Activated T-helper 1 cell treated with anti-CD3 and anti-CD28 coated beads, Interleukin-2, amount 50 U/mL, for 16 hours (primary cell): ENCODE measurements at places on chromosomes 1 and 21.

- DNase-seq: no peak
Measured at GRCh38 chr1:202569393-202570322, 140.6 kb downstream of the SYT2 start.

DNA sequence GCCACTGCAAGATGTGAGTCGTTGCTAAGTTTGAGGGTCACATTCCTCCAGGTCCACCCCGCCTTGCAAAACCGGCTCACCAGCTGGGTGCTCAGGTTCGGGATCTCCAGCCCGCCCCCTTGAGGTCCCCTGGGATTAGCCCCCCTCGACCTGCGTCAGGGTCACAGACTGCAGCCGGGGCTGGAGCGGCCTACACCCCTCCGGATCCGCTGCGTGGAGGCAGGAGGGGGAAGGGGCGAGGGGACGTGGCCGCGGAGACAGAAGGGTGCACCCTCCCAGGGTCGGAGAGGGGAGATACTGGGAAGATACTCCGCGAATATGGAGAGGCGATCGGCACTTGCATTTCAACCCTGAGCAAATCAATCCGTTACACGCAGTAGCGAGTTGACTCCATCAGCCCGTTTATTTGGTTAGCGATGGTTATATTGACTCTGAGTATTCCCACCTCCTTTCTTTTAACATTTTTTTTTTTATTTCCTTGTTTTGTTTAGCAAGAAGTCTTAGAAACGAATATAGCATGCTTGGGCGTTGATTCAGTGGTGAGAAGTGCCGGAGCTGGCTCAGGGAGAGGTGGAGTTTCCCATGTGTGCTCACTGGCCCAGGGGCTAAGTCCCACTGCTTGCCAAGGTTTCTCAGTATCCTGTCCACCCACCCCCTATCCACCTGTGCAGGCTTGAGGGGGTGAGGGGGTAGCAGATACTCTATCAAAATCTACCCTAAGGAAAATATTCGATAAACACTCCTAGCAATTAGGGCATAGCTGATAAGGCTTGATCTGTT, 997 bp downstream of the IFNAR2 start:
- DNase-seq: peak; percentile 25

GRCh38 chr1:4089421-4090175, 189.5 kb upstream of the C1orf174 start:
- no peak for DNase-seq

GRCh38 chr1:181538836-181539235, 55.5 kb downstream of the CACNA1E start:
- no peak for DNase-seq

- no peak for DNase-seq
Measured at GRCh38 chr1:88801575-88802208, 89.7 kb downstream of the GTF2B start.

DNA sequence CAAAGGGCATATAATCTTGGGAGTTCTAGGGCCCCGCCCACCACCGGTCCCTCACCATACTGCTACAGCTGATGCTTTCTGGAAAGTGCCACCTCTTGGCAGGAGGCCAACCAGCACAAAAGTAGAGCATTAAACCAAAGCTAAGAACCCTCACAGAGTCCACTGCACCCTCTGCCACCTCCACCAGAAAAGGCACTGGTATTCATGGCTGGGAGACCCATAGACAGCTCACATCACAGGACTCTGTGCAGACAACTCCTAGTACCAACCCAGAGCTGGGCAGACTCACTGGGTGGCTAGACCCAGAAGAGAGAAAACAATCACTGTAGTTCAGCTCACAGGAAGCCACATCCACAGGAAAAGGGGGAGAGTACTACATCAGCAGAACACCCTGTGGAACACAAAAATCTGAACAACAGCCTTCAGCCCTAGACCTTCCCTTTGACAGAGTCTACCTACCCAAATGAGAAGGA, 10.8 kb downstream of the THEM4 start:
- peak; percentile 20 for DNase-seq

DNA sequence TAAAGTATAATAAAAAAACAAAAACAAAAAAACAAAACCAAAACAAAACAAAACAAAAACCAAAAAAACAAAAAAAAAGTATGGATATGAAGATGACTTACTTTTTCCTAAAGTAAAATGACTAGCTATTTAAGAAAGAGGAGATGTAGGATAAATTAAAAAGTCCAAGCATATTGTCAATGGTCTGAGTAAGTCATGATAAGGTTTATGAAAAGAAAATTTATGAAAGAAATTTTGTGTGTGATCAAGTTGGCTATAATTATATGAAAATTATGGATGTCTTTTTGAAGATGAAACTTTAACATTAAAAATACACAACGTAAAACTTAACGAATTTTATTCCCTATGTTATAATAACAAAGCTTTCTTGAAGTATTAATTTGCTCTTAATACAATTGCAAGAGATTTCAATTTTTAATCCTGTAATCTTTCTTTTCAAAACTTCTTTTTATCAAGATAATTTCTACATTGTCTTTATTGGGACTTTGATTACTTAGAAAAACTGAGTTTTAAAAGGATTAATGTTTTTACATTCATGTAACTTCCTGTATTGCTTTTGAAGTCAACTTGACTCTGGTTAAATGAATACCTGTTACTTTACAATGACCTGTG, 200.9 kb upstream of the IVNS1ABP start:
- DNase-seq: no peak

DNA sequence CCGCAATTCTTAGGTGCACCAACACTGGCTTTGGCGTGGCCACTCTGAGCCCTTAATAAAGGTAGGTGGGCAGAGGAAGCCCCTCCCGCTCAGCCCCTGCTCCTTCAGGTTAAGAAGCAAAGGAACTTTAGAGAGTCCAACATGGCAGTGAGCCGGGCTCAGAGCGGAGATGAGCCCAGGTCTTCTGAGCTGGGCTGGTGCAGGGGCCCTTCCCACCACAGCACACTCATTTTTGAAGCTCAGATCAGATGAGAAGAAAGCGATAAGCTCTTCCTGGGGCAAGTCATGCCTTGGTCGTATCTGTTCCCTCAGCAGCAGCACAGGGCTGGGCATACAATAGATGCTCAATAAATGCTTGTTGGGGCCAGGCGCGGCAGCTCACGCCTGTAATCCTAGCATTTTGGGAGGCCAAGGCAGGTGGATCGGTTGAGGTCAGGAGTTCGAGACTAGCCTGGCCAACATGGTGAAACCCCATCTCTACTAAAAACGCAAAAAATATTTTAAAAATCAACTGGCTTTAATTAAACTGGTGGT, 51.1 kb upstream of the TARDBP start:
- DNase-seq: no peak

DNA sequence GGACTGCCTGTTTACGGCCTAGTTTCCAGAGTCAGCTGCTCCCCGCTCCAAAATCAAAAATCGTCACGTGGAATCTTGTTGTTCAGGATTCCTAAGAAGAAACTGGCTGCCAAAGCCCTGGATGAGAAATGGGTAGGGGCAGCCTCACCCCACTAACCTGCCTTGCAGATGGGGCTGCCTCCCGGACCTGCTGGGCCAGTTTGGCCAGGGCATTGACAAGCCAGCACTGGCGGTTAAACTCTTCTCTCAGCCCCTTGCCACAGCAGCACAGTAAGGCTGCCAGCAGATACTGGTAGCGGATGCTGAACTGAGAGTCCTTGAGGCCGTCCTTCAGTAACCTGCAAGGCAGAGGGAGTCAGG, 31.6 kb upstream of the PPP1R15B start:
- no peak for DNase-seq

DNA sequence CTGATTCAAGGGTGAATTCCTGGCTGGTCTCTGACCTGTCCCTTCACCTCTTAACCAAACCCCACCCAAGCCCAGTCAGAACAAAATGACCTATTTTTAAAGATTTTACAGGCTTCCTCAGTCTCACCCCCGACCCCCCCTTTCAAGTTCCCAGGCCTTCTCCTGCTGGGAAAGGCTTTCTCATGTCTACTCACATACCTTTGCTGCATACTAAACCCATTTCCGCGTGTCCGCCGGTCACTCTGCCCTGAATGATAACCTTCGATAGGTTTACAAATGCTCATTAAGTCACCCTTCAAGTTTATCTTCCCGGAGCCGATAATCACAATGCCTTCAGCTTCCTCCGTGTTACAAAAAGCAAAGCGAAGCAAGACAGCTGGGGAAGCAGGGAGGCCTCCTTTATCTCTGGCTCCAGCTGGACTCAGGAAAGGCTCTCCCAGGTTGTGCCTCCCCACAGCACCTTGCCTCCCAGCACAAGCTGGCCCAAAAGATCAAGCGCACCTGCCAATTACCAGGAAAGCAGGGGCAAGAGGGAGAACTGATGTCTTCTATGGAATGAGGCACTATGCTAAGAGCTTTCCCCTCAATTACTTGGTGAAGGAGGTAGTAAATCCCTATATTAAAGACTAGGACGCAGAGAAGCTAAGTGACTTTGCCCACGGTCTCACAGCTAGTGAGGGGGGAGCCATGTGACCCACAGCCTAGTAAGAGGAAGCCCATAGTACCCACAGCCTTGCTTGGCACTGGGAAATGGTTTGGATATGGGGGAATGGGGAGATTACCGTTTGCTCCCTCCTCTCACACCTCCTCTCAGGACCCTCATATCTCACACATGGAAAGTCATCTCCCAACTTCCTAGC, 15.9 kb downstream of the SMIM12 start:
- DNase-seq: no peak

- DNase-seq: no peak
Measured at GRCh38 chr1:21082073-21082472, 94.6 kb downstream of the EIF4G3 start.

DNA sequence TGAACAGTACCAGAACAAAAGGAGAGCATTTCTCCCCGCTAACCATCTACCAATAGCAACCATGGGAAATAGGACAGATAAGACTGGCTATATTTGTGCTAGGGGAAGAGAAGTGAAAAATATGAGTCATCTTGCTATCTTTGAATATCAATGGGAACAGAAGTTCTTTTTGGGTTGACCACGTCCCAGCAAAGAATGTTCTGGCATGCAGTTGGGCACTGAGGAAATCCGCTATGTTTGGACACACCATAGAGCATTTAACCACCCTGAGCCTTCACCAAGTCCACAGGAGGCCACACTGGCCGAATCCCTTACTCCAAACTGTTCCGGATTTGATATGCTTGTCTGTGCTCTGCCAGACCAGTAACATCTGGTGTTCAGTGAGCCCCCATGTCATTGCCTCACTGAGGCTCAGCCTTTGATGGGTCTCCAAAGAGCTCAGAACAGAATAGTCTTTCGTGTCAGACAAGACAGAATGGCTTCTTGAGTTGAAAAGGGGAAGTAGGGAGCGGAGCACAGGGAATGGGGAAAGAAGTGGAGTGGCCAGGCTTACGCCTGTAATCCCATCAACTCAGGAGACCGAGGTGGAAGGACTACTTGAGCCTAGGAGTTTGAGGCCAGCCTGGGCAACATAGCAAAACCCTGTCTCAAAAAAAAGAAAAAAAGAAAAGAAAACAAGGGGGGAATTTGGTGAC, 81.4 kb downstream of the SMYD2 start:
- DNase-seq: no peak

DNA sequence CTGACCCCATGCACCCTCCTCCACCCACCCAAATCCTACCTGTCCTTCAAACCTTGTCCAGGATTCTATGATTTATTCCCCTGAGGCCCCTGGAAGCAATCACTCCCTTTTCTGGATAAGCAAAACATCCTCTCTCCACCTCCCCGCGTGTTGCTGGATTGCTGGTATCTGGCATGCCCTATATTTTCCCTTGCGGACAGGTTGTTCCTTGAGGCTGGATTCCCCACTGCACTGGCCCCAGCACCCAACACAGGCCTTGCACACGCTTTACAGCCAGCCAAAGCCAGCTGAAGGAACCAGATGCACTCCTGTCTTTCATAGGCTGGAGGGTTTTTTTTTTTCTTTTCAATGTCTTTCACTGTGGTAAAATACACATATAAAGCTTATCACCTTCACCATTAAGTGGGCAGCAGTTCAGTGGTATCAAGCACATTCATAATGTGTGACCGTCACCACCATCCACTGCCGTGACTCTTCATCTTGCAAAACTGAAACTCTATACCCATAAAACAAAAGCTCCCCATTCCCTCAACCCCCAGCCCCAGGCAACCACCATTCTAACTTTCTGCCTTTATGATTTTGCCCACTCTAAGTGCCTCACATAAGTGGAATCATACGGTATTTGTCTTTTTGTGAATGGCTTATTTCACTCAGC, 50.9 kb downstream of the TOR1AIP2 start:
- DNase-seq: no peak

- no peak for DNase-seq
Measured at GRCh38 chr1:222225316-222225691, 322.6 kb downstream of the HHIPL2 start.

DNA sequence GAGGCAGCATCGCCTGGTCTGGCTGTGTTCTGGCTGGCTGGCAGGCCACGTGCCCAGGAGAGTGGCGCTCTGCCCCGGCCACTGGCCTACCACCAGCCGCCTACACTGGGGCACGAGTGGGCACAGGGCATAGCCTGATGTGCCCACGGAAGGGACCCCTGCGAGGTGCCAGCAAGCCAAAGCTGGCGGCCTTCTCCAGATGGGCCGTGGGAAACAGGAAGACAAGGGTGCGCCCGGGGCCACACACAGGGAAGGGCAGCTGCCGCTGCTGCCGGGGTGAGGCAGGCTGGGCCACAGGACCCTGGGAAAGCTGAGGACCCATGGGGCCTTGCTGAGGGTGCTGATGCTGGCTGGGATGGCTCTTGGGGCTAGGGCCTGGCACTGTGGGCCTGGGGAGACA, 40.7 kb downstream of the SLC66A1 start:
- no peak for DNase-seq

GRCh38 chr1:21644348-21644747, 24.8 kb downstream of the RAP1GAP start:
- DNase-seq: no peak

- no peak for DNase-seq
Measured at GRCh38 chr1:20150969-20151368, 11.8 kb downstream of the PLA2G2F start.

DNA sequence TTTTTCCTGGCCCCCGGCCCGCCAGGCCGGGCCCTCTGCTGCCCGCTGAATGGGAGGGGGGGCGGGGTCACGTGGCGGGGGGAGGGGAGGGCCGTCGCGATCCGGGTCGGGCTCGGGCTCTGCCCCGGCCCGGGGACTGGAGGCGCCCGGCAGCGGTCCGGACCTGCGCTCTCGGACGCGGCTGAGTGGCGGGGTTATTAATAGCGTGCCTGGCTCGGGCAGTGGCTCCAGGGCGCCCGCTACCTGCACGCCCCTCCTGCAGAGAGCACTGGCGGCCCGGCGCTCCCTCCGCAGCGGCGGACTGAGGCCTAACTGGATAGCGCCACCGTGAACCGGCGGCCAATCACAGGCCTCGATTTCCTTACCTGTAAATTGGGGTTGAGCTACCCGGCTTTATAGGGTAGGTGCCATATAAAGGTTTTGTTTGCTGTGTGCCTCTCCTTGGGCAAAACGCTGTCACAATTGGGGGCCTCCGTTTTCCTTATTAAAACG, 28.1 kb downstream of the AHDC1 start:
- no peak for DNase-seq

GRCh38 chr1:43757343-43758053, 50.2 kb downstream of the ST3GAL3 start:
- DNase-seq: no peak
